ENCODE measurements at places on chromosomes 1 and 21. TPM values are rescaled to one million over a fixed set of nuclear protein-coding genes. Genes with fewer than 3 reads are reported as not detected.
A peak's percentile ranks its signal among the peaks of the same experiment; 100 is the strongest.

DNA sequence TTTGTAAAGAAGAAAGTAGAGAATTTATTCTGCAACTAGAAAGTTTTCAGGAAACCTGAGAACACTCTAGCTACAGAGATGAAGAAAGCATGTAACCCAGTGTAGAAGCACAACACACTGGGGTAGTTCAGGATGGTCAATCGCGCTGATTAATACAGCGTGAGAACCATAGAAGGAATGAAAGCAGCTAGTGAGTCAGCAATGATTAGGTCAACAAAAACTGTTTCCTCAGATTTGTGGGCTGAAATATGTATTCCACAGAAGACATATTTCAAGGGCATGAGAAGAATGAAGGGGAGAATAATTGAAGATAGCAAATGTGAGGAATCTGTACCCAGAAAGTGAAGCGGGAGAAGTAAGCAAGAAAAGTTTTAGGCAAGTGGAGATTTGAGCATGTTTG lies 97.8 kb upstream of the ADGRL2 start:
- no peak for DNase-seq

DNA sequence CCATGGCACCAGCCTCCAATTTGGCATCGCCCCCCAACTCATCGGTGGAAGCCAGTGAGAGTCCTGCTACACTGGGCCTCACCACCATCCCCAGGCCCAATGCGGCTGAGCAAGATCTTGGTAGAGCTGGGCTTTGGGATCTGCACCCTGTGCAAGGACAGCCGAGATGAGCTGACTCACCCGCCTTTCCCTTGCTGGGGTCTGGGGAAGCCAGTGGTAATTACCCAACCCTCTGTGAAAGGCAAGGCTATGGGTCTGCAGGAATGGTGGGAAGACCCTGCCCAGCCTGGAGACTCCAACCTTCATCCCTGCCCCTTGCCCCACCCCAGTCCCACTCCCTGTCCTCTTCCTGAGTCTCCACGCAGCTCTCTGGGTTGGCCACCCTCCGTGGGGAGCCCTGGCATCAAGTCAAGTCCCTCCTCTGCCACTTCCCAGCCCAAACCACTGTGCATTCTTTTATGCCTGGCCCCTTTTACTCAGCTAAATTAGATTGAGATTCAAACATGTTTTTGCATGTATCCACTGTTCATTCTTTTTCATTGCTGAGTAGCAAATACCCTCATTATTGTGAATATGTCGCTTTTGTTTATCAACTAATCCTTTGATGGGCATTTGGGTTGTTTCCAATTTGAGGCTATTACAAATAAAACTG lies 8.8 kb downstream of the SMCP start:
- DNase-seq, result no peak

GRCh38 chr1:154745286-154745731 lies 124.8 kb downstream of the KCNN3 start:
- peak; percentile 76 for DNase-seq

- DNase-seq, result no peak
Observed at GRCh38 chr1:58144698-58145270, 401.7 kb downstream of the OMA1 start.

CA14 gene
- total RNA-seq, result not detected

OR2T2 gene
- total RNA-seq, result not detected

Measured in activated CD4-positive, alpha-beta T cell treated with anti-CD3 and anti-CD28 coated beads for 36 hours (primary cell).